ENCODE measurements at places on chromosomes 16 and 17.
A peak's percentile ranks its signal among the peaks of the same experiment; 100 is the strongest.

DNA sequence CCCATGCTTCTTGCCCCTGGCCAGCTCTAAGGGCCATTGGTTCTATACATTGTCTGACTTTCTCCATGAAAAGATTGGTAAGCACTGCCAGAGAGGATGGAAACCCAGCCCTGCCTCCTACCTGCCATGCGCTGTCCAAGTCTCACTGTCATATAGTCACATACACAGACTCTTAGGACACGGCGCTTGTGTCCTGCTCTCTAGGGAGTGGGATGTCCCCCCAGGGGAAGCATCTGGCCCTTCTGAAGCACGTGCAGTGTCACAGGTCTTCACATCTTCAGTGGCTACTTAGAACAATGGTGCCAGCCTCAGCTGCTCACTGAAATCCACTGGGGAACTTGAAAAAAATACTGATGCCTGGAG lies 38.7 kb downstream of the MYO18A start:
- no peak for DNase-seq

- DNase-seq: no peak
Measured at GRCh38 chr17:63571632-63572310, 21.5 kb downstream of the DCAF7 start.

GRCh38 chr17:10738521-10739258 lies 8.9 kb upstream of the TMEM220 start:
- DNase-seq: no peak

GRCh38 chr17:78127239-78127887 lies 1.2 kb downstream of the TMC6 start:
- no peak for DNase-seq

DNA sequence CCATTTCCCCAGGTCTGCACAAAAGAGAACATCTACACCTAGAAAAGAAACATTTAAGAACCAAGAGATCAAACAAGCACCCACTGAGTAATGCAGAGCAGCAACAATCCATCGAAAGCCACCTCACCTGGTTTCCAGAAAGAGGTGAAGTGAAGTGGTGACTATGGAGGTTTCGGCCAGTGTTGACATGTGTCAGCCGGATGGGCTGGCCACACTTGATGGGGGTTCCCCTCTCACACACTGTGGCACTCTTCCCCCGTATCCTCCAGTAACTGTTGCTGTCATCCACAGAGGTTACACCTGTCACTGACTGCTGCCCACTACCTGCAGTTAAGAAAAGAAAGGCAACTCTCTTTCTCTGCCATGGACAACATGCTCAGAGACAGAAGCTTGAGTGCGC lies 6.5 kb downstream of the SDF2 start:
- no peak for DNase-seq

DNA sequence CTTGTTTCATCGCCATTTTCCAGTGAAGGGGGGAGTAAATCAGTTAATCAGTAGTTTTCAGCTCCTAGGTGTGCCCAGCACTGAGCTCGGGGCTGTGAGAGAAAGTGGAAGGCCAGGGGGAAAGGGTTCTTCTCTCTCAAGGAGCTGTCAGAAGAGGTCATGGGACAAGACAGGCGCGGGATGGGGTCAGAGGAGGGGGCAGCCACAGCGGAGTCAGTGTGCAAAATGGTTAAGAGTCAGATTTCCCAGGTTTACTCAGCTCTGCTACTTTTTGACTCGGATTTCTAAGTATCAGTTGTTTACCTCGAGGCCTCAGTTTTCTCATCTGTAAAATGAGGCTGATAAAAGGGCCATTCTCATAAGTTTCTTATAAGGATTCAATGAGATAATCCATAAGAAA lies 4.3 kb upstream of the XYLT1 start:
- no peak for DNase-seq

GRCh38 chr16:87305505-87306391 lies 11.4 kb downstream of the C16orf95 start:
- DNase-seq: no peak

DNA sequence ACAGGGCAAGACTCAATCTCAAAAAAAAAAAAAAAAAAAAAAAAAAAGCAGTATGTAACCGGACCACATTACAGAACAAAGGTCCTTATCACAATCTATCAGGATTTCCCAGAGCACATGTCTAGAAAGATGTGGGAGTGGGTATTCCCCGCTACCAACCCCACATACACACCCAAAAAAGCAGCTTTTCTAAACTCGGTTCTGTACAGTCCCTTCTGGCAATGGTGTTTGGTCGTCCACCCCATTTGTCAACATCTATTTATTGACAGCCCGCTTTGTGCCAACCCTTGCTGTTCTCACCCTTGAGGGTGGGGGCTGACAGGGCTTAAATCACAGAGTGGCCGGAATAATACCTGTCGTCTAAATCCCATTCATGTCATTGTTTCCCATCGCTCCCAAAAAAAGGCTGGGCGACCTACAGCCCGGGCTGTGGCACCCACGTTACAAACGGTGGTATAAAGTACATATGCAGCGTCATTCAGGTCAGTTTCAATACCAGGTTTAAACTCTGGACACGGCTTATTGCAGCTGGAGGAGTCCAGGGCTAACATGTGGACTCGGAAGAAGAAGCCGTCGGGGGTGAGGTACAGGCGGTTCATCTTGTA lies 3.6 kb downstream of the C17orf58 start:
- DNase-seq: peak; percentile 10

- no peak for DNase-seq
Measured at GRCh38 chr16:1069154-1069553, 3.4 kb upstream of the SSTR5 start.

DNA sequence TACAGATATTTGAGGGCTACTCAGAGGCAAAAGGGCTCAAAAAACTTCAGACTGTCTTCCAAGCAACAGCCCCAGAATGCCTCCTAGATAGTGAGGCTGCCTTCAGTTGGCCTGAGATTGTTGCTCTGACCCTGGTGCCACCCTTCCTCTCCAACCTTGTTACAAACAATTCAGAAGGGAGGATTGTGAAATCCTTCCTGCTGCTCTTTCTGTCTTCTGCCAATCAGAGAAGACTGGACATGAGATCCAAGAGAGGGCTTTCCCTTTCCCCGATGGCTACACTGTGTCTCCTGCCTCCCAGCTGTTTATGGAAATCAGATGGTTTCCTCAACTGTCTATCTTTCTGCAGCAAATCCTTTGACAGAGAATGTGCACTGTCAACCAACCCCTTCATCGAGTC lies 419.9 kb downstream of the CDH13 start:
- DNase-seq: peak; percentile 10

DNA sequence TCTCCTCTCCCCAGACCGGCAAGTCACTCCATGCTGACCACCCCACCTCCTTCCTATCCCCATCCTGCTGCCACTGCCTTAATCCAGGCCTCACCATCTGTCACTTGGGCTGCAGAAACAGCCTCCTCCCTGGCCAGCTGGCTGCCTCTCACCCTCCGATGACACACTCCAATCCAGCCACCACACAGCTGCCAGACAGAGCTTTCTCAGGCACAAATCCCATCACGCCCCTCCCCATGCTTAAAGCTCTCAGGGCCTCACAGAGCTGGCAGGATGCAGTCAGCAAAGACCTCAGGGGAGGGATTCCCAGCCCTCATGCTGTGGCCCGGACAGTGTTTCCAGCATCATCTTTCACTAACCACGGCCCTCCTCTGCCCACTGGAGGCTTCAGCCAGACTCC lies 13.7 kb downstream of the CAMKK1 start:
- DNase-seq: no peak

DNA sequence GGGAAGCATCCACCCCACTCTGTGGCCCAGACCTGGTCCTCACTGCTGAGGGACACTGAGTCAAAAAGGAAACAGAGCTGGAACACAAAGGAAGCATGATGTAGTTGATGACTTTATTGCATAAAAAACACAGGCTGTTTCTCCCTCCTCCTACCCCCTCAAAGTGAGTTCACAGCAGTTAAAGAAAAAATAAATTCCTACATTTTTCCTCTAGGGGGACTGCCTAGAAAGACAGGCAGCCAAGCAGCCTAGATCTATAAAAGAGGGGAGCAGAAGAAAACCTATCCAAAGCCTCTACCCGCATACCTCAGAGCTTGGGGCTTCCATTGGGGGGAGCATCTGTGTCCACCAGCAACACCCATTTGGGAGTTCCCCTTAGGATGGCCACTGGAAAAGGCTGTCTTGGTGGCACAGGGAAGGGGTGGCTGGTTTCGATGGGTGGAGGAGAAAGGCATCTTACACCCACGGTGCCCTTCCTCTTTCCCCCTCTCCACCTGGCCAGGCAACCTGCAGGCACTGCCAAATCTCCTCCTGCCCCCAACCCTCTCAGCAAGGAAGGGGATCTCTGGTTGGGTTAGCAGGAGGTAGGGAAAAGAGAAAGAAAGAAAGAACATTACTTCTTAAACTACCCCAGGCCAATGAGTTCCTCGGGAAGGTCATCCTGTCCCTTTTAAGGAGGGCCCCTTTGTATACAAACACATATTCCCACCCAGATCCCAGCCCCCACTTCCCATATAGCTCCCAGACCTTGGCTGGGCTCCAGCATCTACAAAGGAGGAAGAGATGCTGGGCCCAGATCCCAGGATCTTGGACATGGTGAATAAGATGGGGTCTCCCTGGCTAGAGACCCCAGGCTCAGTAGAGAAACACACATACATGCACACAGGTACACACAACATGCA lies 4.0 kb upstream of the SCRN2 start:
- no peak for DNase-seq

GRCh38 chr16:14181371-14182050 lies 110.4 kb downstream of the MRTFB start:
- peak; percentile 51 for DNase-seq

DNA sequence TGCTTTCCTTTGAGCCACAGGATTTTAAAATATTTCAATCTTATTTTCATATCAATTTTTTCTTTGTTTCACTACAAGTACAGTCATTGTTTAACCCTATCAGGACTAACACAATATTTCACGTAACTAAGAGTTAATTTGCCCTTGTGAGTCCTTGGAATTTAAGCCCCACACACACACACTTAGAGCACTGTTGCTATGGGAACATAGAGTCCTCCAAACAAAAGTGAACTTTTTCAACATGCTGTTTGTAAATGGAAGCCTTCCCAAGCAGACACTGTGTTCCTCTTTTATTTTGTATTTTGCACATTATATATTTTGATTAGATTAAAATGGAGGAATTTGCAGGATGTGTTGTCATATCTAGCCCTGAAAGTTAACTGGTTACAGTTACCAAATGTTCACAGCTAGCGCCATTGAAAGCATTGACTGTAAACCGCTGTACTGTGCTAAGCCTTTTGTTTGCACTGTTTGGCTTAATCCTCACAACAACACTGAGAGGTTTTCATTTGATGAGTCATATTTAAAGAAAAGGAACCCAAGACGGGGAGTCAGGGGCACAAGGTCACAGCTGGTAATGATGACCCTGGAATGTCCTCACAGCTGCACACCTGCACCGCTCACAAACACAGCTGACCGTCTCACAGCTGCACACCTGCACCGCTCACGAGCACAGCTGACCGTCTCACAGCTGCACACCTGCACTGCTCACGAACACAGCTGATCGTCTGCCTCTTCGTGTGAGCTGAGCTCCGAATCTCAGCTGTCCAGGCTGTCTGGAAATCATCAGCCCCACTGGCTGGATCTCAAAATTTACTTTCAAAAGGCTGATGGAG lies 6.3 kb downstream of the HSBP1 start:
- peak; percentile 30 for DNase-seq

DNA sequence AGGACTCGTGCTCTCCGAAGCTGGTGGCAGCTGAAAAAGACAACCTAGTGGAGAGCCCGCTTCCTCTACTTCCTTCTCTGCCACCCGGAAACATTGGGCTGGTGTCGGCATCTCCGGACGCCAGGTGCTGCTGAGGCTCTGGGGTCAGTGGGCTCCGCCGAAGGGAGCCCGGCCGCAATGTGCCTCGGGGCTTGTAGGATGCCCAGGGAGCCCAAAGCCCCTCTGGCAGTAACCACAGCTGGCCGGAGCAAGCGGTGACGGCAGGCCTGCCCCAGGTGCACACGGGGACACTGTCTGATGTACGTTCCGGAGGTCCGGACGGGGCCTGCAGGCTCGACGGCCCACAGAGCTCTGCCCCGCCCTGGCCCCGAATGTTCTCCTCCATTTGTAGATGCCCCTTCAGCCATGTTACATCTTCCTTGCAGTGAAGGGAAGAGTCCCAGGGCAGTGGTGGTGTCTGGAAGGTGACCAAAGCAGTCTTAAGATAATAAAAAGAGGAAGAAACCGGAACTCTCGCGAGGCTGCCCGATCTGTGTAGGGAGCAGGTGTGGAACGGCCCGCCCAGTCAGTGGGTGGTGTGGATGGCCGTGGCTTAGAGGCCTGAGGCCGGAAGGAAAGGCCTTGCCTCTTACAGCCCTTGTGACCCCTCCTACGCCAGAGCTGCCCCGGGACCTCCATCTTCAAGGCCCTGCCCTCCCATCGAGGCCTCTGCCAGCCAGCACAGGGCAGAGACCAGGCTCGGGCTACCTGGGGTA lies 22.6 kb downstream of the NDUFAF8 start:
- DNase-seq: no peak
